ENCODE measurements at places on chromosomes 16 and 17.

DNA sequence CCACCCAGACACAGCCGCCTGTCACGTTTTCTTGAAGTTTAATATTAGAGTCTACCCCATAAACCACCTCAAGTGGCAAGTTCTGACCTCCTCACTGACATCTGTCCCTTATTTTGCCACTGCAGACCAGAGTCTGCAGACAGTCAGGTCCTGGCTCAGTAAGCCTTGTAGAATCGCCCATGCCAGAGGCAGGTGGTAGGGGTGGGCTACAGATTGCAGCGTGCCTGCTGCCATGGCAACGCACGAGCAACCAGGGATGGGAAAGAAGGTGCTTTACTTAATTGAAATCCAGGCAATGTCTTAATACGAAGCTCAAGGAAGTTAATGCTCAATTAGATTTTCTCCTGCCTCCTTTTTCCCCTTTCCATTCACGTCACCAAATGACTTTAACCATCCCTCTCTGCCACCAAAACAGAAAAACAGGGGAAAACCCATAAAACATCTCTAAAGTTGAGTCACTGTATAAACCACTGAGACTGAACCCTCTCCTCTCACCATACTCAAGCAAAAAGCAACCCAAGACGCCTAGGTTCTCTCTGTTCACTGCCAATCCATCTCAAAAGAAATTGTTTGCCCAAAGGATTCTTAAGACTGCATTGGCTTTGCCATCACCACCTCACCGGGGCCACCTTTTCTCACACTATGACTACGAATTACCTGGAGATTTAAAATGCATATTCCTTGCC lies 228.8 kb downstream of the SLC39A11 start:
- DNase-seq, result no peak

GRCh38 chr17:50020841-50021599 lies 26.0 kb upstream of the DLX3 start:
- no peak for DNase-seq

DNA sequence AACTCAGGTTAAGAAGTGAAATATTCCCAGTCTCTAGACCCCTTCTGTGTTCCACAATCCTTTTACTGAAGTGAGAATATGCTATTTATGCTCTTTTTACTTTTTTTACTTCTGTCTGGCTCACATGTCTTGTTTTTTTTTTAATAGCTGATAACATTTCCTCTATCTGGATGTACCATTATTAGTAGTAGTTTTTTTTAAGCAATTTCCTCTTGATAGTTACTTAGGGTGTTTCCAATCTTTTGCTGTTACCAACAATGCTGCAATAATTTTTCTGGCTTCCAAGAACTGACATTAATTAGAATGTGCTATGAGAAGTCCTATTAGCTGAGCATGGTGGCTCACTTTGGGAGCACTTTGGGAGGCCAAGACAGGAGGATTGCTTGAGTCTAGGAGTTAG lies 32.0 kb downstream of the KSR1 start:
- DNase-seq, result no peak

- no peak for DNase-seq
Observed at GRCh38 chr17:66714046-66715023, 120.6 kb upstream of the CACNG5 start.

DNA sequence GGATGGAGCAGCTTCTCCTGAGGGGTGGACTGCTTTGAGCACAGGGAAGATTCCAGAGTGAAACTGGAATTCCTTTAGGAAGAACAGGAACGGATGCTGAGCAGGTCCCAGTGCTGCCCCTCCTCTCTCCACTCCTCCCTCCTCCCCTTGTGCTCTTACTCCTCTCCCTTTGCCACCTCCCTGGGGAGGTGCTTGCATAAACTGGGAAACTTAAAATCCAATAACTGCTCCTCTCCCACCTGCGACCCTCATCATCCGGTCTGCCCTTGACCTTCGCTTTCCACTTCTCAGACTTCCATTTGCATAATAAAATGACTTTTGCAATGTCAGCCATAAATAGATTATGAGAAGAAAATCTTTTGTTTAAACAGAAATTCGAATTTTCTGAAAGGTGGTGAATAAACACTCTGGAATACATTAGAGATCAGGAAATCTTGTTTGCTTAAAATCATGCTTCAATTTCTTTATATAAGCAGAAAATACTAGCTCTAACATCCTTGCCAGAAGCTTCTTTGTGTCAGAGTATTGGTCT lies 23.7 kb downstream of the HSBP1 start:
- no peak for DNase-seq

DNA sequence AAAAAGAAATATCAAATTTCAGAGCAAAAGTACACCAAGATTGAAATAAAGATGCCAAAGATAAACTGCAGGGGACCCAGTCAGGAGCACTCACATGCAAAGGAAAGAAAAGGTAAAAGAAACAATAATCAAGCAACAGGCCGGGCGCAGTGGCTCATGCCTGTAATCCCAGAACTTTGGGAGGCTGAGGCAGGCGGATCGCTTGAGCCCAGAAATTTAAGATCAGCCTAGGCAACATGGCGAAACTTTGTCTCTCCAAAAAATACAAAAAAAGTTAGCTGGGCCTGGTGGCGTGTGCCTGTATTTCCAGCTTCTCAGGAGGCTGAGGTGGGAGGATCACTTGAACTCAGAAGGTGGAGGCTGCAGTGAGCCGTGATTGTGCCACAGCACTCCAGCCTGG lies 107.6 kb upstream of the SMURF2 start:
- no peak for DNase-seq

DNA sequence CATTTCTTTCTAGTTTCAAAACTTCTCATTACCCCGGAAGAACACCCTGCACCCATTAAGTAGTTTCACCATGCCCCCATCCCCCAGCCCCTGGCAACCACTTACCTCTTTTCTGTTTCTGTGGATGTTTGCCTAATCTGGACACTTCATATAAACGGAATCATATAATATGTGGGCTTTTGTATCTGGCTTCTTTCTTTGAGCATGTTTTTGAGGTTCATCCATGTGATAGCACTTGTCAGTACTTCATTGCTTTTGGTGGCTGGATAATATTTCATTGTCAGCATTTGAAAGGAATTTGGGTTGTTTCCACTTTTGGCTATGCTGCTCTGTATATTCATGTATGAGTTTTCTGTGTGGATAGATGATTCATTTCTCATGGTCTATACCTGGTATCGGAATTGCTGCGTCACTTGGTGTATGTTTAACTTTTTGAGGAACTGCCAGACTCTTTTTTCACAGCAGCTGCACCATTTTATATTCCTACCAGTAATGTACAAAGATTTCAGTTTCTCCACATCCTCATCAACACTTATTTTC lies 30.0 kb upstream of the SLC5A10 start:
- no peak for DNase-seq

- no peak for DNase-seq
Observed at GRCh38 chr17:80187515-80187941, 17.7 kb downstream of the CARD14 start.

DNA sequence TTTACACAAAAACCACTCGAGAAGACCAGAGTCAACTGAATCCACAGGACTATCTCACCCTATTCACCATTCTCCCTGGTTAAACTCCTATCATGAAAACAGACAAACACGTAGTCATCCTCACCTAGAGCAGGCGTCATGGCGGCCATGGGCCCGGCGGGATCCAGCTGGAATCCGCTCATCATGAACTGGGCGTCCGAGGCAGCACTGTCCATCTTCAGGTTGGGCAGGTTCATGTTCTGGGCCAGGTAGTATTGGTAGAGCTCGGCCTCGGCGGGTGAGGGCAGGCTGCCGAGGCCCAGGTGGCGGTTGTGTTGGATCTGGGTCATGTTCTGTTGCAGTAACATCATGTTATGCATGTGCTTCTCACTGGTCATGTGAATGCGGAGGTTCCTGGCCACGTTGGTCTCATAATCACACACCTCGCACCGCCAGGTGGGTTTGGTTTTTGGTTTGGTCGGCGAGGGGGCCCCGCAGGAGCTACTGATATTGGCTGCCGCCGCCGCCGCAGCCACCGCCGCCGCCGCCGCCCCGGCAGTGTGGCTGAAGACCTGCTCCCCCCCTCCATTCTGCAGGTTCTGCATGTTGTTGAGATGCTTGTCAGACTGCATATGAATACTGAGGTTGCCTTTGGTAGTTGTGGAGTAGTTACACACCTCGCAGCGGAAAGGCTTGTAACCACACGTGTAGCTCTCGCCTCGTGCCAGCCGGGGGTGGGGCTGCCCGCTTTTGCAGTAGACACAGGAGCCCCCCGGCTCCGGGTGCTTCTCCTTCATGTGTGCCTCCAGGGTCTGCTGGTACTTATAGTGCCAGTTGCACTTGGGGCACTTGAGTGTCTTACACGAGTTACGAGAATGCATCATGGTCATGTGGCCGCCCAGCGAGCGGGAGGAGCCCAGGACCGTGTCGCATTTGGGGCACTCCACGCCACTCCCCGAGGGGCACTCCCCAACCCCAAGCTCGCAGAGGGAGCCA lies 90.3 kb downstream of the ZFHX3 start:
- DNase-seq, result no peak

- no peak for DNase-seq
Observed at GRCh38 chr16:54286366-54287130, at the start of gene IRX3. Gene IRX3 (minus strand): TSS chr16:54286787. CDS start chr16:54286050, 737 bp downstream.

DNA sequence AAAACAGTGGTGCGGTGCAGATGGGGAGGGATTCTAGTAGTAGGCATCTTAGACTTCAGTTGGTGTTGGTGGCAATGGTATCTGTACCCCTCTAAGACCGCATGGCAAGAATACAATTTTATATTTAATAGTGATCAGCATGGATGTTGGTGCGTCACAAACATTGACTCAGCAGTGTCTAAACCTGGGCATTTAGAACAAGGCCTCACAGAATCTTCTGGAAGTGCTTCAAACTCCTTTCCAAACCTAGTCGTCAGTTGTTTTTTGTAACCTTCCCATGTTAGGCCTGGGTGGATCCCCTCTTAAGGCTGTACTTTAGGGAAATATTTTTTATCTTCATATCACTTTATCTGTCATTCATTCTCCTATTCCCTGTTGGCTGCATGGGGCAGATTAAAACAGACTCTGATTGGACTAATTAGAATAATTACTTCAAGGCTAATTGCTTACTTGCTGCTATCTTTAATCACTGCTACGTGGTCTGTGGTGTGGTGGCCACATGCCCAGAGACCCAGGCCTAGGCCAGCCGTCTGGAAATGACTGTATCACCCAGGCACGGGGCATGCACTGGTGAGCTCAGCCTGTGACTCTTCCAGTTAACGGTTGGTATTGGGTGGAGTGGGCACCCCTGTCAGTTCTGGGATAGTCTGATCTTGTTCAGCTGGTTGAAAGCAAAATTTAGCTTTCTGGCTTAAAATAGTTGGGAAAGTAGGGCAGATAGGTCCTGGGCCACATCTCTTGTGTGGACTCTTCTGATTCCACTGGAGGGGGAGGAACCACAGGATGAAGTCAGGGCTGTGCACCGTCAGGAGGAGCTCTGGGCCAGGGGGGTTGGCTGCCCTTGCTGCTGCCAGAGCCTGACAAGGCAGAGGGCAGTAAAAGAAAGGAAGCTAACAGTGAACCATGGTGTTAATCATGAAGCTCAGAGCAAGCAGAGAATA lies 4.5 kb downstream of the ALKBH5 start:
- DNase-seq, result no peak

DNA sequence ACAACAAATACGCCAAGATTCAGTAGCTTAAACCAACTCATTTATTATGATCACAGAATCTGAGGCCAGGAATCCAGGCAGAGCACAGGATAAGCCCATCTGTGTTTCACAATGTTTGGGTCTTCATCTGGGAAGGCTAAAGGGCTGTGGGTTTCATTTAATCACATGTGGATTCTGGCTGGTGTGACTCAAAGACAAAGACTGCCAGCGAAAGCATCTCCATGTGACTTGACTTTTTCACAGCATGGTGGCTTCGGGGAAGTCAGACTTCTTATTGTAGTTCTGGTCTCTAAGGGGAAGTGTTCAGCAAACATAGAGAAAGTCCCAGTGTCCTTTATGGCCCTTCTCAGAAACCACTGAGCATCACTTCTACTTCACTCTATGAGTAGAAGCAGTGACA lies 1014.4 kb upstream of the GOT2 start:
- DNase-seq, result peak; percentile 20

GRCh38 chr17:74478420-74479100 lies 12.1 kb downstream of the CD300A start:
- DNase-seq, result no peak

DNA sequence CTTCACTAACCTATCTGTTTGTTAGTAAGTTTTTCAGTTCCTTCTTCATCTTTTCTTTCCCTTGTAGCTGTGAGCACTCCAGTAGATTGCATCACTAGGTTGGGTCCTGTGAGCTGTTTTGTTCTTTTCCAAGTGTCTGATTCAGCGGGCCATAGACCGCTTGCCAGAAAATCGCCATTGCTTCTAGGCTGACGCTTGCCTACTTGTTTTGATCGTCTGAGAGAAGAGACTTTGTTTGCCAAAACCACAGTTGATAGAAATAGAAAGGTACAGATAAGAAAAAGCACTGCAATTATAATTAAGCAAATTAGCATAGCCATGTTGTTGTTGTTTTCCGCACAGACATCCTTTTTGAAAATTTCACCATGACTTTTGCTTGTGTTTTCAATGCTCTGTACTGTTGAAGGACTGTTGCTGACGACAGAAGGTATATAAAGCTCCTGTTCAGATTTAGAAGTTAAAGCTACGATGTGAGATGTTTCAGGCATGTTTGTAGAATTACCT lies 3.1 kb downstream of the EVI2A start:
- DNase-seq, result no peak

GRCh38 chr16:85610446-85611193 lies 2.5 kb upstream of the GSE1 start:
- DNase-seq, result peak; percentile 82

DNA sequence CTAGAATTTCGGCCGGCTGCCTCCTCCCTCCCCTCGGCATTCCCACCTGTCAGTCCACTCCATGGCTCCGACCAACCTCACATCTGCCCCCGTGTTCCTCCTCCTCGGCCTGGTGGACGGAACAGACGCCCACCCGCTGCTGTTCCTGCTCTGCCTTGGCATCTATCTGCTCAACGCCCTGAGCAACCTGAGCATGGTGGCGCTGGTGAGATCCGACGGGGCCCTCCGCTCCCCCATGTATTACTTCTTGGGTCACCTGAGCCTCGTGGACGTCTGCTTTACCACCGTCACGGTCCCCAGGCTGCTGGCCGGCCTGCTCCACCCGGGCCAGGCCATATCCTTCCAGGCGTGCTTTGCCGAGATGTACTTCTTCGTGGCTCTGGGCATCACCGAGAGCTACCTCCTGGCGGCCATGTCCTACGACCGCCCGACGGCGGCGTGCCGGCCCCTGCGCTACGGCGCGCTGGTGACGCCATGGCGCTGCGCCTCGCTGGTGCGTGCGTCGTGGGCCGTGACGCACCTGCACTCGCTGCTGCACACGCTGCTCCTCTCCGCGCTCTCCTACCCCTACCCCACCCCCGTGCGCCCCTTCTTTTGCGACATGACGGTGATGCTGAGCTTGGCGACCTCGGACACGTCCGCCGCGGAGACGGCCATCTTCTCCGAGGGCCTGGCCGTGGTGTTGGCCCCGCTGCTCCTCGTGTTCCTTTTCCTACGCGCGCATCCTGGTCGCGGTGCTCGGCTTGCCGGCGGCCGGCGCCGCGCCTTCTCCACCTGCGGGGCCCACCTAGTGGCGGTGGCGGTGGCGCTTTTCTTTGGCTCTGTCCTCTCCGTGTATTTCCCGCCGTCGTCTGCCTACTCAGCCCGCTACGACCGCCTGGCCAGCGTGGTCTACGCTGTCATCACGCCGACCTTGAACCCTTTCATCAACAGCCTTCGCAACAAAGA lies at the start of gene OR3A2:
OR3A2 (minus strand) TSS at position 440 of the 948 bp plus-strand sequence.
- DNase-seq, result no peak
